ENCODE measurements at places on chromosomes 6 and 20.

GRCh38 chr6:161437851-161438250 lies 164.0 kb upstream of the AGPAT4 start:
- DNase-seq = no peak

- no peak for DNase-seq
Measured at GRCh38 chr6:68049562-68049961, 585.5 kb upstream of the ADGRB3 start.

DNA sequence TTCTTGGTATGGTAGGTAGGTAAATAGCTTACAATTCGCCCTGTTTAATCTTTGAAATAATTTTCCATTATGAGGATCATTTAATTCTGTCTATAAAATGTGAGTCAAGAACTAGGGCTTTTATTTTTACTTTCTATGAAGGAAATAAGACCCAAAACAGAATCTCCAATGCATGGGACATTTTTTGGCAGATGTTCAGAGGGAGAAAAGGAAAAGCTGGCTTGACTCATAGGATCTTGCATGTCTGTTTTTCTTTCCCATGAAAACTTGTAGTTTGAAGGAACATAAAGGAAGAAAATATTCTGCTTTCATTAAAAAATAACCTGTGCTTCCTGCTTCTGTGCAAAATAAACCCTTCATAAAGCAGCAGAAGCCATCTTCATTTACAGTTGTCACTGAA lies 143.1 kb upstream of the INSM1 start:
- no peak for DNase-seq

GRCh38 chr6:25058941-25059340 lies 123.2 kb upstream of the RIPOR2 start:
- no peak for DNase-seq

- DNase-seq = peak; percentile 97
Measured at GRCh38 chr6:81752921-81753710, 635 bp upstream of the TENT5A start.

DNA sequence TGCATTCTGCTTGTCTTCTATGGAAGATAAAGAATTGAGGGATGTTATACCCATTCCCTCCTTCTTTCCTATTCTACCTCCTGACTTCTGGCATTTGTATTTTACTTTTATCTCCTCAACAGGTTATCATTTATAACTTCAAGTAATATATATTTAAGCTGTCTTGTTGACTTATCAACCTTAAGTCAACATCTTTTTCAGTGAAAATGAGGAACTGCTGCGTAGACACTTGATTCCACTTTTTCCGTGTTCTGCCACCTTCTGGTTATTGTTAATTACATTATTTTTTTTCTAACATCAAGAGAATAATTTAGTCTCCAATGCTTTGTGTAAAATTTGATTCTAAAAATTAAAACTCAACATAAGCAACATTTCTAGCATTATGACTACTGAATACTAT lies 107.5 kb downstream of the PRKN start:
- no peak for DNase-seq

DNA sequence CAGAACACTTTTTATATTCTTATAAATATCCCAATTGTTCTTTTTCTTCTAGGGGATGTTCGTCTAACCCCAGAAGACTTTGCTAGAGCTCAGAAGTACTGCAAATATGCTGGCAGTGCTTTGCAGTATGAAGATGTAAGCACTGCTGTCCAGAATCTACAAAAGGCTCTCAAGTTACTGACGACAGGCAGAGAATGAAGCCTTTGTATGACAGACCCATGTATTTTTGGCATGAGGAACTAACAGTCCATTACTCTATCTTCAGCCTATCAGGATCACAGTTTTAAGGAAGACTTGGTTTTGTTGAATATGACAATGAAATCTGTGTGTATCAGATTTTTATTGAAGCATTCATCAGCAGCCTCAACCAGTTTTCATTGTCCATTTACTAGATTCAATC lies 71.4 kb downstream of the VTA1 start:
- DNase-seq = no peak

DNA sequence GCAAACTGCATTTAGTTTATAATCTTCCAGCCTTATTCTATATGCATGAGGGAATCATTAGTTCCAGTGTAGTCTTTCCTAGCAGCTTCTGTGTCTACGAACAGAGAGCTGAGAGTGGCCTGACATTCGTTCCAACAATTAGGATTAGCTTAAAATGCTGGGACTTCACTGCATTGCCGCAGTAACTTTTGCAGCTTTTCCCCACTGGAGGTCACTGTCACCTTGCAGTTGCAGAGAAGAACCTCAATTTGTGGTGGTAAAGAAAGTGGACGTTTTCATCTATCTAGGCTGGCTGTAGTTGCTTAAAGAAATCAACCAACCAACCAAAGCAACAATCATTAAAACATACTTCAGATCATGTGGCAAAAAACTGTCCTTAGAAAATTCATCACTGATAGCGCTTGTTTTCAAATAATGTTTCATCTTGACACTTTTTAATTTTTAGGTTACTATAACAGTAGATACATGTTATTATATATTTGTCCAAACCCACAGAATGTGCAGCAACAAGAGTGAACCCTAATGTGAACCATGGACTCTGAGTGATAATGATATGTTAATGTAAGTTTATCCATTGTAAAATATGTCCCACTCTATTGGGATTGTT lies 12.2 kb downstream of the MYLK4 start:
- peak; percentile 70 for DNase-seq

GRCh38 chr6:37971266-37971665 lies 151.7 kb downstream of the ZFAND3 start:
- DNase-seq = no peak

DNA sequence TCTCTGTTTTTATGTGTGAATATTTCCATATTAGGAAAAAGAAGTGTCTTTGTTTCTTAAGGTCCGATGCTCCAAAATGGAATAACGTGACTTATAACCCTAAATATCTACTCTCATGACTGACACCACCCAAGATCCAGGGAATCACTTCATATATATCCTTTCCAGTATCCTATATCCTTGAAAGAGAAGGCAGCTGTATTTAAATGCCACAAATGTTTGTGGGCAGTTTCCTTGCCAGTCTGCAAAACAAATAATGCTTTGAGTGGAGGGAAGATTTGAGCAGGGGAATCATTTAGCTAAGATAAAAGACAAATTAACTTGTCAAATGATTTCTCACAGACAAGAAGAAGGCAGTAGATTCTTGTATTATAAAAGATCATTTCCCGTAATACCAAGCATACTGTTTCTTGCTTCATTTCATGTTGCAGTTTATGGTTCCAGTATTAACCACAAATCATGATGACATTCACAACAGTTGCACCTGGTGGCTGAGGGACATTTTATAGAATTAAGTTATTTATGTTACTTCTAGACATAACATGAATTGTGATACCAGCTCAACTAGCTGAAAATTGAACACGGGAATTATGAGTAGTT lies 30.0 kb upstream of the FABP7 start:
- no peak for DNase-seq

DNA sequence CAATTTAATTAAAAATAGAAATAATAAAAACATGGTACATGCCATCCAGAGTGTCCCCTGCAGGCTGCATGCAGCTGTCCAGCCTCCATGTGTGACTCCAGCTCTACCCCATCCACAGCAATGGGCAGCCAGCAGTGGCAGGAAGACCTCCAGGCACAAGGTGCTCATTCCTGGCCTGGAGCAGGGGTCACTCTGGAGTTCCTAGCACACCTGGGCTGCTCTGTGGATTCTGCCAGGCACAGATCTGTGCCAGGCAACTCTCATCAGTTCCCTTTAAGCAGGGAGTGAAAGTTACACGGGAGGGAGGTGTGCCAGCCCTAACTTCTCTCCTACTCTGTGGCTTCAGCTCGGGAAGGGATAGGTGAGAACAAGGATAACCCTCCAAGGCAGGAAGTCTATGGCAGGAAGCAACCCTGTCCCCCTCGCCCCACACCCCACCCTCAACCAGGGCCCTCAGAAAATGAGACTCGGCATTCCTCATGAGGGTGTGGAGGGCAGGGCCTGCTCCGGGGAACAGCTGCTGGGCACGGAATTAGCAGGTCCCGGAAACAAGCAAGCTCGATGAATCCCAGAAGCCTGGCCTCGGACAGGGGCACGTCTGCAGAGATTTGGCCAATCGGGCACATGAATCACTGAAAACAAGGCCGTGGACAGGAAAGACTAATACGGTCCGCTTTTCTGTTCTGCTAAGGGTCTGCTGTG lies 10.0 kb downstream of the JPH2 start:
- DNase-seq = no peak

DNA sequence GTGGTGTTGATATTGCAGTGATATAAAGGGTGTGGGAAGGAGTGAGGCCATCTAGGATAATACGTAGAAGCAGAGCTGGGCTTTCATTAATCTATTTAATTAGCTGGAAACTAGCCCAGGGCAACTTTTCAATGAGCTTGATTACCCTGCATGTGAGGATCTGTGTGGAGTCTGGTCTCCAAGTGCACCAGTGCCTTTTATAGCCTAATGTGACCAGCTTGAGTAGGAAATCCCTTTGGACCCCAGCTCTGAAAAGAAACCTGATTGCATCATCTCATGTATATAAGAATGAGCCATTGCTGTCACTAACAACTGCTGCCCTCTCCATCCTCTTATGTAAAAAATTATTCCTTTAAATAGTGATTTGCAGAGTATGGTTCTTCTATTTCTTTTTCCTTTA lies 72.6 kb downstream of the CD109 start:
- no peak for DNase-seq

- DNase-seq = no peak
Measured at GRCh38 chr6:14440215-14440910, 322.8 kb downstream of the CD83 start.

- no peak for DNase-seq
Measured at GRCh38 chr20:34995192-34995591, 39.5 kb downstream of the MYH7B start.

DNA sequence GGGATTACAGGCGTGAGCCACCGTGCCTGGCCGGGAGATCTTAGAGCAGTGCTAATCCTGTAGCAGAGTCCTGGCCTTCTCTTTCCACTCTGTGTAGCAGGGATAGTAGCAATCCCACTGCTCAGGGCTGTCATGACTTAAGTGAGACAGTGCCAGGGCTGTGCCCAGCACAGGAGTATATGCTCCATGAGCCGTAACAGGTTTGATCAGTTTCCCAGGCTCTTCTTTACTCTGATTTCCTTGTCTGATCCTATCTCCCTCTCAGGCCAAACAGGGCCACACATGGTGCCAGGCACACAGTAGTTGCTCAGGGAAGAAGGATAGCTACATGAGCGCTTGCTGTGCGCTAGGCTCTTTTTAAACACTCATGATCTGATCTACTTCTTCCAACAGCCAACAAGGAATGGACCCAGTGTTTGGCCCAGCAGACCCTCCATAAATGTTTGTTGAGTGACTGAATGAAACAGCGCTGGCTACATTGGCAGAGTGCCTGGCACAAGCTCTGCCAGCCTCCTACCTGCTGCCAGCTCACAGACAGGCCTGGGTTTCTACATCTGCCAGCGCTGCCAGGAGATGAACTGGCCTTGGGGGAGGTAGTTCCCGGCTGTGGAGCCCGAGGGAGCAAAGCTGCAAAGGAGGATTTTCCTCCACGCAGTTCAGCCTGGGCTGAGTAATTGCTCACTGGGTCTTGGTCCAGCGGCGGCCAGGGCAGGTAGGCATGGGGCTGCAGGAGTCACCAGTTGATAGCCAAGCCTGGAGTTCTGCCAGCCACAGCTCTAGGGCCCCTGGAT lies 36.9 kb downstream of the SNAI1 start:
- no peak for DNase-seq

- no peak for DNase-seq
Measured at GRCh38 chr6:155183095-155183494, 80.7 kb upstream of the CLDN20 start.

GRCh38 chr20:52252664-52253063 lies 61.1 kb upstream of the ZFP64 start:
- DNase-seq = no peak

- no peak for DNase-seq
Measured at GRCh38 chr6:105882828-105883227, 203.3 kb upstream of the PRDM1 start.

GRCh38 chr6:170280689-170281045 lies 10.2 kb downstream of the DLL1 start:
- no peak for DNase-seq

DNA sequence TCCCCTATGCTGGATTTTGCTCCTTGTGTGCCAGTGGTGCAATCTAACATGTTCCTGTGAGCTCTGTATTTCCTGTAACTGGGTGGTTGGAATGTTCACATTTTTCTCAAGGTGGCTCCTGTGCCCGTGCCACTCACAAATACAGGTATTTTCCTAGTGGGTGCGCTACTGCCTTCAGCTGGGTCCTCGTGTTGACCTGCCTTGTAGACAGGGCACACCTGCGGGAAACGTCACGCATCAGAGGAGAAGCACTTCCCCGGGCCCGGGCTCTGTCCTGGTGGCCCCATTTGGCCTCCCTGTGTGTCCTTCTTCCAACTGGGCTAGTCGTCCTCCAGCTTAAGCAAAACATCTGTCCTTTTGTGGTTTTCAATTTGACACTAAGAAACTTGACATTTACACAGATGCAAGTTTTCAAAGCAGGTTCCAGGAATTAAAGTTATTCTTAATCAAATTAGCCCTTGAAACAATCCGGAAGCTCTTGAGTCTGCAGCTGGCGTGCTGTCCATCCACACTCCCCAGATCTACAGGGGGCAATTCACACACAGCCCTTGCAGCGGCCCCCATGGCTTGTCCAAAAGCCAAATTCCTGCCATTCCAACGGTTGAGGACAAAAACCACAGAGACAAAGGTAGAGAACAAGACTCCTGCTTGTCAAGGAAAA lies 275.1 kb downstream of the CDC5L start:
- DNase-seq = peak; percentile 94

DNA sequence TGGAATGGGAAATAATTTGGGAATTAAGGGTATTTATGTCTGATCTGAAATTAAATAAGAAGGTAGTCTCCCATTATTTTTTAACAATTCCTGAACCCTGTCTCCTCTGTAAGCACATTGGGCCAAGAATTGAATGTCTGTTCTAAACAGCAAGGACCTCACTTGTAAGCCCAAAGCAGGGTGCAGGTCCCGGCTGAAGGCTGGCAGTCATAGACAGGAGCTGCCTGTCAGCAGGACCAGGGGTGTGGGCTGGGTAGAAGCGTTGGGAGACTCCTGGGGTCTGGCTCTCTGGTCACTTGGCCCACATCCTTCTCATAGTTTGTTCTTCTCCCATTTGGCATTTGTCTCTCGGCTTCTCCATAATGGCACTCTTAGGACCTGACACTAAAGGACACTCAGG lies 75.6 kb downstream of the SNX9 start:
- DNase-seq = no peak

DNA sequence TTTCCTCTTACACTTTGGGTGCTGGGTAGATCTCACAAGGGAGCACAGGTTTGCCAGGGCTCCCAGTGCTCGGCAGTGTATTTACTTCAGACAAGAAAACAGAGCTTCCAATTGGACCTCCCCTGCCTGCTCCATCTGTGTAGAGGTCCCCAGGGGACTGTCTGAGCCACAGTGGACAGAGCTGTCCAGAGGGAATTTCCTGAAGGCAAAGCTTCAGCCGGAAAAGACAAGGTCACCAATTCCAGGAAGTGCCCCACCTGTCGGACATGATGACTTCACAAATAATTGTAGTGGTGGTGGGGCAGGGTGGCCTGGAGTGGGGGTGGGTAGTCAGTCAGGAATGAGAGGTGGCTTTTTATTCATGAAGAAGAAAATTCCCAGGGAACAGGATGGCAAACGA lies 18.6 kb downstream of the ADGRF5 start:
- DNase-seq = peak; percentile 24

GRCh38 chr6:153476243-153476642 lies 345.2 kb upstream of the RGS17 start:
- DNase-seq = no peak

Data from cardiac muscle cell (in vitro differentiated cells and primary cell).